ENCODE measurements at places on chromosomes 13 and 19.
A peak's percentile ranks its signal among the peaks of the same experiment; 100 is the strongest.

GRCh38 chr13:68927387-68928026 is 1180.1 kb upstream of the ATXN8OS start:
- no peak for DNase-seq

GRCh38 chr19:1069009-1069779 is 2.2 kb downstream of the ARHGAP45 start:
- DNase-seq, result peak; percentile 96

DNA sequence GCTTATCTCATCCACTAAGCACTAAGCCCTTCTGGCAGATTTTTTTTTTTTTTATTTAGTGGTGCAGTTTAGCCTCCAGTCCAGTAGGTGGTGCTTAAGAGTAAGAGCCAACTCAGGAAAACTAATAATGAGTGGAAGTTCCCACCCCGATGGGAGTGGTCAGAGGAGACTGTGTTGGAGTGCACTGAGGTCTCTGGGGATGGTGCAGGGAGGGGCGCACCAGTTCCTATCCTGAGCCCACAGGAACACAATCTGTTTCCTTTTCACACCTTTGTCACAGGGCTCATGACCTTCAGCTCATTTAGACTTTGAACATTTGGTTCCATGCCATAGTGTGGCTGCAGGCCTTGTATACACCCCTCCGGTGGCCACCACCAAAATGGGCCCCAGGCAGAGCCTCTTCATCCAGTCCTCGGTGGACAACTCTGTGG is 367.4 kb downstream of the SPRY2 start:
- peak; percentile 51 for DNase-seq

DNA sequence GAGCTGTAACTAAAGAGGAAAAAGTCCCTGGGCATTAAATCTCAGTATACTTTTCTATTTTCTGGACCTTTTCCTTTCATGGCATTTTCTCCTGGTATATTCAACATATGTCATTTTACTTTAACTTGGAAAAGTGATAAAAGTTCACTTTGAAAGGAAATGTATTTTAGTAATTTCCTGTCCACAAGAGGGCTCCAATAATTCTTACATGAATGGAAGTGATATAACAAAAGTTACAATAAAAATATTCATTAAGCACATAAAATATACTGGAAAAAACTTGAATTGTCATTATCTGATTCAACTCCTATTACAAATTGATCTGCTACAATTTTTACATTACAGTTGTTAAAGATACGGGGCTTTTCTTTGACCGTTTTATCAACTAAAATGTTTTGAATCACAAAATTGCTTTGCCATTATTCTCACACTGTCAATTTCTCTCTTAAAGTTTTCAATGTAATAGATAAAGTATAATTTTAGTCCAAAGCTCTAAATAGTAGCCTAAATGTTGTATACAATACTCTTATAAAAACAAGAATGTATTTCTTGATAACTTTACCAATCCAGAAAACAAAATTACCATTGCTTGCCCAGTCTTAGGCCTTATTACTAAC is 4.9 kb downstream of the UBL3 start:
- no peak for DNase-seq

DNA sequence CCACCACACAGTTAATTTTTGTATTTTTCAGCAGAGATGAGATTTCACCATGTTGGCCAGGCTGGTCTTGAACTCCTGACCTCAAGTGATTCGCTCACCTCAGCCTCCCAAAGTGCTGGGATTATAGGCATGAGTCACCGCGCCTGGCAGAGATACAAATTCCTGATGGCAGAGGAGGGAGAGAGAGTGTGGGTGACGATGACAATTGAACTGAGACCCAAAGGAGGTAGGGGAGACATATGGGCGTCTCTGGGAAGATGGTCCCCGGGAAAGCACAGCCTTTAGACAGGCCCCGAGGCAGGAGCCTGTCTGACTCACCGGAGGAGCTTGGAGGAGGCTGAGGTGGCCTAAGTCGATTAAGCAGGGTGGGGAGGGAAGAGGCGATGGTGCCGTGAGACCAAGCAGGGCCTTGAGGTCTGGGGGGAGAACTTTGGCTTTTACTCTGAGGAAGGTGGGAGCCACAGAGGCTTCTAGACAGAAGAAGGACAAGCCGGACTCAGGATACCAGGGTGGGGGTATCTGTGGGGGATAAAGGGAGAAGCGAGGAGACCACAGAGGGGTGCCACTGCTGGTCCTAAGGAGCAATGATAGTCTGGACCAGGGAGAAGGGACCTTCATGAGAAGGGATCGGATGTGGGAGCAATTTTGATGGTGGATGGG is 38.2 kb downstream of the ARRDC2 start:
- DNase-seq, result no peak

DNA sequence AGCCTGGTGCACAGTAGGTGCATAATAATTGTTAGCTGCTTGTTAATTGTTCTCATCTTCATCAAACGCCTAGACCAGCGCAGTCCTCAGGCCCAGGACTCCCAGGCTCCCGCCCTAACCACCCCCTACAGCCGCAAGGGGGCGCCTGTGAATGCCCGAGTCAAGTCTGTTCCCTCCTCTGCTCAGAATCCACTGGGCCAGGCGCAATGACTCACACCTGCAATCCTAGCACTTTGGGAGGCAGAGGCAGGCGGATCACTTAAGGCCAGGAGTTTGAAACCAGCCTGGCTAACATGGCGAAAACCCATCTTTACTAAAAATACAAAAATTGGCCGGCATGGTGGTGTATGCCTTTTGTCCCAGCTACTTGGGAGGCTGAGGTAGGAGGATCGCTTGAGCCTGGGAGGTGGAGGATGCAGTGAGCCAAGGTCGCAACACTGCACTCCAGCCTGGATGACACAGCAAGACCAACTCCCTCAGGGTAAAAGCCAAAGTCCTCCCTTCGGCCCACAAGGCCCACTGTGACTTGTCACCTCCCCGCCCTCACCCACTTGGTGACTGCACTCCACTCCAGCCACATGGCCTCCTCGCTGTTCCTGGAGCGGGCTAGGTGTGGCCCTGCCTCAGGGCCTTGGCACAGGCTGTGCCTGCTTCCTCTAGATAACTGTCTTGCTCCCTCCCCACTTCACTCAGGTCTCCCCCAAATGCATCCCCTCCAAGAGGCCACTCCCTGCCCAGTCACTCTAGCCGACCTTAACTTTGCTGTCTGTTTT is 9.1 kb downstream of the ZNF653 start:
- DNase-seq, result peak; percentile 77

DNA sequence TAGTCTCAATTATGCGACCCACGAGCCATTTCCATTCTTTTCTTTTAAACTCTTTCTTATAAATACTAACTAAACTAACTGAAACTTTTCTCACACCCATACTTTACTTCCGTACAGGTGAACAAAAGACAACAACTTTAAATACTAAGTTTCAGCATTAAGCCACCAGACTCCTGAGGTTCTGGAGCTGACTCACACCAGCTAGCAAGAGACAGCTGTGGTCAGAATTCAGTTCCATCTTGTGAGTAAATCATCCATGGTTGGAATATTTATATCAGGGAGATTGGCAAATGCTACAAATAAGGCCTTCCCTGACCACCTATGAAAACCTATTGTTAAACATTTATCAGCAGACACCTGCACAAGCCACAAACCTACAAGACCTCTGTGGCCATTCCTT is 897.0 kb downstream of the EFNB2 start:
- no peak for DNase-seq

Measured in Right ventricle myocardium inferior (tissue), 1 donor.